Stimulated activated CD8-positive, alpha-beta memory T cell treated with anti-CD3 and anti-CD28 coated beads, Interleukin-15, amount 100 ng/mL, for 48 hours (primary cell): ENCODE measurements at places on chromosomes 1 and 21.

- DNase-seq = no peak
Observed at GRCh38 chr1:156624814-156625435, 5.7 kb downstream of the HAPLN2 start.

- DNase-seq = no peak
Observed at GRCh38 chr1:46303872-46304326, 401 bp downstream of the UQCRH start.

- DNase-seq = no peak
Observed at GRCh38 chr1:111720977-111721786, 18.0 kb downstream of the INKA2 start.

- no peak for DNase-seq
Observed at GRCh38 chr21:42687796-42688195, 34.4 kb downstream of the PDE9A start.

GRCh38 chr1:220747437-220748088, 559 bp upstream of the MTARC2 start:
- DNase-seq = no peak

DNA sequence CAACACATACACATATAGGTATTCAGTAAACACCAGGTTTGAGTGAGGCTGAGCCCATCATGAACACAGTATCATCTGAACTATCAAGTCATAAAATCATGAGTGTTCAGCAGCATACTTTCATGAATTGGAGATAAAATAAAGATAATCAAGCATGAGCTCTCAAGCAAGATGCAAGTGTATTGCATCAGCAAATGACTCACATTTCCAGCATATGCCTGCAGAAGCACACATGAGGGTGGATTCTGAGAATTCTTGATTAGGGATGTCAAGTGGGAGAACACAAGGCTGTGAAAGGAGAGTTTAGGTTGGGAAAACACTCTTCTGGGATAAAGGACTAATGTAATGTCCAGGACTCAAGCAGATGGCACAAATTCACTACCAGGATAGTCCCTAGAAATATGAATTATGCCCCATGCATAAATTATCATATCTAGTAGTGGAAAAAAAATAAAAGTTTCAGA, 299.2 kb downstream of the SRGAP2C start:
- DNase-seq = no peak

DNA sequence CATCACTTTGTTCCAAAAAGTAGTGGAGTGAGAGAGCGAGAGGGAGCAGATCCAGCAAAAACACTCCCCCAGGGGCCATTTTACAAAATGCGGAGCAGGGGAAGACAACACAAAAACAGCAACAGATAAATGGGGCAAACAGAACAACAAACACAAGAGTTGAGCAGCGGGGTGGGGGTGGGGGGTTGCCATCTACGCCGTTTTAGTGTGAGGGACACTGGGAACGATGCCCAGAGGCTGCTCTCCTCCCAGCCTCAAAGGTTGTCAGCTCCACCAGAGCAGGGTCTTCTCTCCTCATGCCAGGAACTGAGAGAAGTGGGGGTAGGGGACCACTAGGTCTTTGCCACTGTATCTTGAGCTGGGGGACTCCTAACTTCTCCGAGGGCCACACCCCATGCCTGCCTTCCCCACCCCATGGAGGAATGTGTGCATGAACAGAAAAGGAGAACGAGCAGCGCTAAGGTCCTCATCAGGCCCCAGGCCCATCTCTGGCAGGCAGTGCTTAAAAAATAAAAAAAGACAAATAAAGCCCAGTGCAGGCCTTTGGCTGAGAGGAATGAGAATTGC, 1.3 kb upstream of the PBXIP1 start:
- no peak for DNase-seq

GRCh38 chr1:156226116-156226538, 13.3 kb downstream of the PMF1 start:
- no peak for DNase-seq

DNA sequence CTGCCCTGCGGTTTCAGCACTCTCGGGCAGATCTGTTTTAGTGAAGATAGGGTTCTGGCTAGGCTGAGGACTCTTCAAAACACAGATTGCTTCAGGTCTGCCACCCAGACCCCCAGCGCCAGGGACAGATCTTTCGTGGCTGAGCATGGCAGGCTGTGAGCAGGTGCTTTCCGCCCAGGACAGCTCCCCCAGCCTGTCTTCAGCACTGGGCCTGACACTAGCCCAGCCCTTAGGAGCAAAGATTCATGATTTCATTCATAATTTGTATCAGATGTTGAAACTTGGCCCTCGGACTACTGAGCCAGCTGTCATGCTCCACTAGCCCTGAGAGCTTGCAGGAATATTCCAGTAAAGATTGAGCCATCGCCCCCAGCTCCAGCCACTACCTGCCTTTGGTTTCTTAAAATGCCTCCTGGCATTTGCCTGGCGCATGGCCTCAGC, 5.9 kb downstream of the ADPRS start:
- no peak for DNase-seq

- DNase-seq = no peak
Observed at GRCh38 chr1:201028461-201028889, 5.0 kb upstream of the KIF21B start.

DNA sequence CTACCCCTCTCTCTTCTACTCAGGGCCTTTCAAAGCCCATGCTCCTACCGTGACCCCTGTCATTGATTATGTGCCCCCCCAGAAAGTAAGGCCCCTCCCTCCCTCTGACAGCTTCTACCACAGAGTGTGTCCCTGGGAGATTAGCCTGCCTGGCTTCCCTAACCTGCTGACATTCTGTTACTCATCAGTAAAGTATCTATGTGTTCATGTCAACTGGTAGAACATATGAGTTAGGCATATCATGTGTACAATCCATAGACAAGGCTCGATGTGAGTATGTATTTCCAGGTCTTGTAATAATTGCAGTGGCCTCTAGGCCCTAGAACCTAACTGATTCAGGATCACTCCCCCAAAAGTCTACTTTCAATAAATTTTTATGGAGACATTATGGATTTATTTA, 120.0 kb downstream of the GIPC2 start:
- no peak for DNase-seq

- no peak for DNase-seq
Observed at GRCh38 chr1:110668549-110668948, 6.2 kb downstream of the KCNA3 start.

DNA sequence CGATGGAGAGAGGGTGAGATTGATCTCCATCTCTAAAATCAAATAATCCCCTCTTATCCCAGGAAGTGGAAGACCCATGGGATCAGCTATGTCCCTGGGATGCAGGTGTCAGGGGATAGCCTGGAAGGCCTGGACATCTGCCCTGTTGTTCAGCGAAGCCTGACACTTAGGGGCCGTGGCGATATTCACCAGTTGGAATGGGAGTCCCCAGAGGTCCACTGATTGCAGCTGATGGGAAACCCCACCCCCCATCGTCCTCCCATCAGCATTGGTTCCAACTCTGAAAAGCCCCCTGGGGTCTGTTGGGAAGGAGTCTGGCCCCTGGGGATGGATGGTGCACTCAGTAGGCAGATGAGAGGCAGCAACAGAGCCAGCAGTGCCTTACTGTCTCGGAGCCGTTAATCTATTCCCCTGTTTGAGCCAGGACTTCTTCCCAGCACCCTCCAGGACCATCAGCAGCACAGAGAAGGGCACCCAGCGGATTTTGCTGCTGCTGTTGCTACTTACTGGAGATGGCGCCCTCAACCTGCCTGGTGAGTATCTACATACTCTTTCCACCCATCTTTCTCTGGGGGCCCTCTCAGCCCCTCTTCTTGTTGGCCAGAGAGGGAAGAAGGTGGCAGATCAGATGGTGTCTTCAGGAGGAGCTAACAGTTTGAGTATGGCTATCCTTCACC, 13.4 kb downstream of the CATSPER4 start:
- DNase-seq = no peak

DNA sequence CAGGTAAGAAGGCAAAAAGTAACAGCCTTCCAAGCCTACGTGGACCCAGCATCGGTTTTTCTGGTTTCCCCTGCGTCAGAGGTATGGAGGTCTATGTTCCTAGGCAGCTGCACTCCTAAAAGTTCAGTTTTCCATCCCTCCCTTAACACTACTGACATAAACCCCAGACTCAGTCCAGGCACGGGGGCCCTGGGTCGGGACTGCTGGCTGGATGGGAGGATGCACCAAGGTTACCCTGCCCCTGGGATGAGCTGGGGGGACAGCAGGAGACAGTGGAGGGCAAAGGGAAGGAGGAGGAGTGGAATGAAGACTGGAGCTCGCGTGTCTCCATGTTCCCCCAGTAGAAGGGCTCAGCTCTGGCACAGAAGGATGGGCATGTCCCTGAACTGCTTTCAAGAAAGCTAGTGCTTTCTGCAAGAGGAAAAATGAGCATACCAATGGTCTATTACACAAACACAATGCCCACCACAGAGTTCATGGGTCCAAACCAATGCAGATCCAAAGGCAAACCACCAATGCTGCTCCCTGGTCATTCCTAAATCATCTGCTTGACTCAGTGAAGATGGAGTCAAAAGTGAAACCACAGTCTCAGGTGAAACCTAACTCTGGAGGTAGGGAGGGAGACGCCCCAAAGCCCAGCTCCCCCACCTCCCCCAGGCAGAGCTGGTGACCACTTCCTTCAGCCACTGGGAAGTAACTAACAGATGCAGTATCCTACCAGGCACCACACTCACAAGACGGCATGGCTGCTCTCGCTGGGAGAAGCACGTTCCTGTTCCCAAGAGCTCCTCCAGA, 54.9 kb downstream of the CD46 start:
- DNase-seq = no peak

DNA sequence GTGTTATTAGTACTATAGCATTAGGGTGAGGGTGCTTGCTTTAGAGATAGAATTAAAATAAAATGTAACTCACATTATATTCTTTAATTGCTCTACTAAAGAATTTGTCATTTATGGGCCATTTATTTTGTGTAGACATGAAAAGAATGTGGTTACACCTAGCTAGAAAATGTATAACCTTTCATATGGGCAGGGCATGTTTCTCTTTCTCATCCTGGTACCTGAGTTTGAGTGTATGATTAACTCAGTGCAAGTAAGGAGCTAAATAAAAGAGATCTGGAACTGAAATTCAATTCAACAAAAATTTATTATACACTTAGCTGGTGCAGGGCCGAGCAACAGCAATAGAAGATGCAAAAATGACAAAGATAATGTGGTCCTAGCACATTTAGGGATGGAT, 47.4 kb downstream of the MAP3K7CL start:
- DNase-seq = no peak

DNA sequence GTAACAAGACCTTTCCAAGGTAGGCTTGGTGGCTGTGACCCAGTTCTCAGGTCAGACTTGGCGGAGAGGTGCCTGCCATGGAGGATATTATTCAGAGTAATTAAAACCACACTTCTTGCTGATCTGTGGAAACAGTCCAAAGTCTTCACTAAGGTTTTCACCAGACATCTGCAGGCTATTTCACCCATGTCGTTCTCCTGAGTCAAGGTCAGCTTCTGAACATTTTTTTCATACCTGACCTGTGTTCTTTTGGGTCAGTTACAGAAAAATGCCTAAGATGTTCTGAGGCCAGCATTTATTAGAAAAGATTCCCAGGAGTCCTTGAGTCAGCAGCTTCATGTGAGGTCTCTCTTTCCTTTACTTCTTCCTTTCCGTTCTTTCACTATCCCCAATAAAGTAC, 54.9 kb downstream of the RGL1 start:
- DNase-seq = no peak
